ENCODE measurements at places on chromosomes 2 and 18.

DNA sequence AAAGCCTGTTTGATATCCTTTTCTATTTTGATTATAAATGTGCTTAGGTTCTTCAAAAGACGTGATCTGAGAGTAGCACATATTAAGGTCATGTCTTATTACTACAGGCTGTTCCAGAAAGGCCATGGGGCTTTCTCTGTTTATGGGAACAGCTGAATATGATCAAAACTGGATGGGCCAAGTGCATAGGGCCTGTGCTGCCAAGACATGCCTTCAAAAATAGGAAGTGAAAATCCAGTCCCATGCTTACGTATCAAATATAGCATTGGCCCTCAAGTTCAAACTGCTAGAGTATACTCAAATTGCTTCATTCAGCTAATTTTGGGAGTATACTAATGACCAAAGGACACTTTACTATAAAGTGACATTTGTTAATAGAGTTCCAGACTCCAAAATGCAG is 24.1 kb downstream of the SLC25A52 start:
- DNase-seq: no peak

- no peak for DNase-seq
Observed at GRCh38 chr18:37395631-37396030, 170.0 kb downstream of the CELF4 start.

- no peak for DNase-seq
Observed at GRCh38 chr2:191797500-191797899, 49.4 kb downstream of the CAVIN2 start.

DNA sequence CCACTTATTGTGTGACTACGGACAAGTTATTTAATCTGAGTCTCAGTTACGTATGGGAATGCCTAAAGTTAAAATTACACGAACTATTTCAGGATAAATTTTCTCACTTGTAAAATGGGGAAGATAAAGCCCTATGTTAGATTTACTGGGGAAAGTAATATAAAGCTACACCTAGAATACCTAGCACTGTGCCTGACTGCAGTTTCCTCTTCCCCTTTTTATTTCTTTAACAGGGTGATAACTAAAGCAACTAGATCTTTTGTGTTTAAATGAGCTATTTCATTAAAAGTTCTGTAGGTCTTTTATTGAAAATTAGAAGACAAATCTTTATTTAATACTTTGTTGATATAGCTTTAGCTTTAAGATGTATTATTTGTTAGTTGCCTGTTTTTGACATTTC is 5.0 kb downstream of the B3GNT2 start:
- no peak for DNase-seq

DNA sequence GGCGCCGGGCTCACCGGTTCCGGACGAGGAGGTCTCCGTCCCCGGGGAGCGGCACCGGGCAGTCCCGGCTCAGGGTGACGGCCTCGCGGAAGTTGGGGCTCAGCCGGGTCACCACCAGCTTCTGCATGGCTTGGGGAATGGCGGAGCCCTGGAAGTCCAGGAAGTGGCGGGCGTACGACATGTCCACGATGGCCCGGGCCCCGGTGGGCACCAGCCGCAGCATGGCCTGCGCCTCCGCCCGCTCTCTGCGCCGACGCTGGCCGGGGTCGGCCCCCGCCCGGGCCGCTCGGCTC is 157 bp downstream of the PTGR3 start:
- DNase-seq: no peak

GRCh38 chr2:216690853-216691741 is 4.3 kb downstream of the IGFBP5 start:
- DNase-seq: peak; percentile 62

DNA sequence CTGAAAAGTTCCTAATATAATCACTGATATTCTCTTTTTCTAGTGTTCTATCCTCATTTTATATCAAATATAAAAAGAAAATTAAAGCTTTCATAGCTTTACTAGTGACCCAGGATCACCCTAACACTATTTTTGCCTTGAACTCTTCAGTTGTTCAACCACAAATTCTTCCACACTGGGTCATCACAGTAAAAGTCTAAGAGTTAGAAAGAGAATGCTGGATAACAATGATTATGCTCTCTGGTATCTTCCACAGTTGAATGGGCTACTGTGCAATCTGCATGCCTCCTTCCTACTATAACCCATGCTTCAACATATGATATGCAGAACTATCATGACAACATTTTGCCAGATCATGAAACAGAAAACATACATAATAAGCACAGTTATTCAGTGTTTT is 32.3 kb downstream of the CHN1 start:
- DNase-seq: no peak

DNA sequence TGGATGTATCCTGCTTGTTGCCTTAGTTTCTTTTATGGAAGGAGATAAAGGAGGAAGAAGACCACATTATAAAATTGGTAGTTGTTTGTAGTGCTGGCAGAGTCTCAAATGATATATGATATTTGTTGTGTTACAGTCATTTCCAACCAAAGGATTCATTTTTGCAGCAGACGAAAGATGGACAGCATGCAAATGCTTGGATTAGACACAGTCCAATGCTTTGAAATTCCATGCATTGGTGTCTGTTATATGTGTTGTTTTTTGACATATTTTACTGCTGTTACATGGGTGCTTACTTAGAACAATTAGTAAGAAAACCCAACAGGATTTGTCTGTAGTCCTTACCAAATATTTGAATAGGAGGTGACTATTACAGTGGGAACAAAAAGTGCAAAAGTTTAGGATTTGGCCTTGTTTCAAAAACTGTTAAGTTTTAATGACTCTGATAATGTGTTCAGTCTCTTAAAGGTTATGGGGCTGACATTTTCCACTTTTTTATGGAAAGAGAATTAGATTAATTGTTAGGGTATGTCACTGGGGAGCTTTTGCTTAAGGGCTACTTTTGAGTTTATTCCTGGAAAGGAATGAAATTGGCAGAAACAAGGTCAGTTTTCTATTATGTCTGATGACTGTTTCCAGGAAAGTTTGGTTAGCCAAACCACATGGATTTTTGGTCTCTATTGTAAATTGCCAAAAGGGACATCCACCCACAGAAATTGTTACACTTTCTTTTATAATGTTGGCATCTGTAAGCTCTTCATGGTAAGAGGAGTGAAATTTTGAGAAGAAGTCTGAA is 229.4 kb upstream of the MMADHC start:
- no peak for DNase-seq

DNA sequence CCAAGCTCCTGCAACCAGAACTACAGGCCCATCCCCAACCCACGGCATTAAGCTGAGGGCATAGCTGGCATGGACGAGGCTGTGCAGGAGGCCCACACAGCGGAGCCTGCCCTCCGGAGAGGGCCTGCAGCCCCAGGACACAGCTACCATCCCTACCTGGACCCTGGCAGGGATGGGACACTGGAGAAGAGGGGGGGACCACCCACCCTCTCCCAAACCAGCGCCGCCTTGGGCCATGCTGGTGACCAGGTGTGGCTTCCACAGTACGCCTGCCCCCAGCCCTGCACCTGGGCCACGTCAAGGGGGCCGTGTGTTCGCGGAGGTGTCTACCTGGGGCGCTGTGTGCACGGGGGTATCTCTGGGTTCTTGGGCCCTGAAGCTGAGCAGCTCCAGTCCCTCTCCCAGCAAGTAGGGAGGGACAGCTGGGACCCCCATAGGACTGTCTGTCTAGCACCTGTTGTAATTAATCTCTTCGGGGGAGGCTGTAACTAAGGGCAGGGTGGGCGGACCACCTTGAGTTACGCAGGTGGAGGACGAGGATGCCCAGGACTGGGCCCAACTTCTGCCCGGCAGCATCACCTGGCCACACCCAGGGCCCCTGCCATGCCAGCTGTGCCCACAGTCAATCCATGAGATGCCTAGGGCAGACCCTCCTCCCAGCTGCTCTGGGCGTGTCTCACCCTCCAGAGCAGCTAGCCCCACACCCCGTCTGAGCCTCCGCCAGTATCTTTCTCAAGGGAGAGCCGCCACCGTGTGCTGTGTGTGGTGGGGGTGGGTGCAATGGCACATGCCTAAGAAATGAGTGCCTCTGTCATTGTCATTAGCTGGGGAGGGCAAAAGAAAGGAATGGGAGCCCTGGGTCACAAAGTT is 18.3 kb downstream of the HS6ST1 start:
- DNase-seq: peak; percentile 60

DNA sequence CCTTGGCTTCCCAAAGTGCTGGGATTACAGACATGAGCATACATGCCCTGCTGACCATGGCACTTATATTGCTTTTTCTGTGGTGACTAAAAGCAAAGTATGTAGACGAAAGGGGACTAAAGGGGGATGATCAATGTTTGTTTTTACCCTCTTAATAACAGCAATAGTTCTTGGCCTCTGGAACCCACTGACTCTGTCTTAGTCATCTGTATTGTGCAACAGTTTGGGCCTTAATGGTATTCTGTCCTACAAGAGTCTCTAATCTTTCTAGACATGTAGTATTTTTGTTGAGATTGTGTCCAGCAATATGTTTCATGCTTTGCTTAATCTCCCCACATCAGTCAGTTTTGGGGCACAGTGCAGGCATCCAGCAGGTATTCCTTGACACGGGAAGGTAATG is 359.9 kb upstream of the FANCL start:
- no peak for DNase-seq

GRCh38 chr2:42566837-42567321 is 1.6 kb upstream of the MTA3 start:
- no peak for DNase-seq

- DNase-seq: no peak
Observed at GRCh38 chr2:212936572-212936971, 214.8 kb downstream of the IKZF2 start.

- no peak for DNase-seq
Observed at GRCh38 chr18:74197705-74198341, 49.5 kb downstream of the TIMM21 start.

DNA sequence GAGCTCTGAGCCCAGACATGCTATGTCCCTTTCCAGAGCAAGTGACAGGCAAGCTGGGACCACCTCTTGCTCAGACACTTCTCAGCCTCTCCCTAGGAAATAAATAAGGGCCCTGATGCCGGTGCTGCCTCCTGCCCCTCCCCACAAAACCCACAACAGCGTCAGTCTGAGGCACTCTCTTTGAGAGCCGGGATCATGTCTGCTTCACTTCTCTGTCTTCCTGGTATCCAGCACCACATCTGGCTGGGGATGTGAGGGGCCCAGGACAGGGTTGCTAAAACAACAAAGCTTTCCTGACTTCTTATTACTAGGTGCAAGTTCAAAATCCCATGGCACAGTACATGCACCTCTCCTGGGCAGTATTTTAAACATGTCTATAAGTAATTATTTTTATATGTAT is 103.9 kb upstream of the GLI2 start:
- no peak for DNase-seq

DNA sequence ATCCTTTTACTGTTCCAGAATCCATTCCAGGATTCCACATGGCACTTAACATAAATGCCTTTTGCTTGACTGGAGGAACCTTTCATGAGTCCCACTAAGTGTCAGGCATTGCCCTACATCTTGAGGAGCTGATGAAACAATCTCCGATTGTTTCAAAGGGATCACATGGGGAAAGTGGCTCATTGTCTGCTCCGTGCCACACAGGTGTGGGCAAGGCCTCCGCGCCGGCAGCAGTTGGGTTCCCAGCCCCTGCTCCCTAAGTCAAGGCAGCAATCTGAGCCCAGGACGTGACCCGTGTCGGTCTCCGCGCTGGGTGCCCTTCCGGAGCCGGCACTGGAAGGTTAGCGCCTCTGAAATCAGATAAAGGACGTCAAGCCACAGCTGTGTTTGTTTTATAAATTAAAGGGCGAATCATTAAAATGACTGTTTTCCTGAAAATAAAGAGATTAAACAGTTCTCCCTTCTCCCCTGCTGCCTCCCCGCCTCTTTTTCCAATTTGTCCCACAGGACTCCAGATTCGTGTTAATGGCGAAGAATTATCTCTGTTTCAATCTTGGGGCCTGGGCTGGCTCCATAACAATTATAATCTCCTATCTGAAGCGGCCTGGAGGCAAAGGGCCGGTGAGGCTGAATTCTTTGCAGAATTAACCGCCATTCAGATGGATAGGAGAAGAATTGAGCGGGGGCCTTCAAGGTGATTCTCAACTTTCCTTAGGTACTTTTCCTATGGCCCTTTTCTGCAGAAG is 84.3 kb upstream of the FZD7 start:
- no peak for DNase-seq

GRCh38 chr2:19355416-19355821 is 3.0 kb downstream of the OSR1 start:
- DNase-seq: no peak

- DNase-seq: no peak
Observed at GRCh38 chr2:2646433-2647051, 315.5 kb upstream of the MYT1L start.

DNA sequence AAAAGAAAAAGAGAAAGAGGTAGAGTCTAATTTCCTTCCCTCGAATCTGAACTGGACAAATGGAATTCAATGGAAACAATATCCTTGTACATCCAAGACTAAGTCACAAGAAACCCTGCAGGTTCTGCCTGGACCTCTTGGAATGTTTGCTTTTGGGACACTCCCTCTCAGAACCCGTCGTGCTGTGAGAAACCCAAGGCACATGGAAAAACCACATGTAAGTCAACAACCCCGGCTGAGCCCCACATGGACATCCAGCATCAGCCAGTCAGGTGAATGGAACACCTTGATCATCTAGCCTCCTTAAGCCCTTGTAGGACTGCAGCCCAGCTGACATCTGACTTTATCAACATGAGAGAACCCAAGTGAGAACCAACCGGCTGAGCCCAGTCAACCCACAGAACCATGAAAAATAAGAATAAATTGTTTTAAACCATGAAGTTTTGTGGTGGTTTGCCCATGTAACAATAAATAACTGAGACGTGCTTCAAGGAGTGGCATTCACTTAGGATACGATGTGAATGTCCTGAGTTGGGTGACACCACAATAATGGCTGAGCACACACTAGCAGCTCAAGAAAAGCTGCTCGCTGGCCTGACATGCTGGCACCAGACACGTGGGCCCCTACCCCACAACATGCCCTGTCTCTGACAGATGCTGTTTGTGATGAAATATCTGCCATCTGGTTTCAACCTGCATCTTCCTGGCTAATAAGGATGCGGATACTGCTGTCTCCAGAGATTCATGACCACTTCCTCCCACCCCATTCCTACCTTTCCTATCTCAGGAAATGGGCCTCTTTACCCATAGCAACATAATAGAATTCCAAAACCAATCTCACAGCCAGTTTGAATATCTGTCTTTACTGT is 28.8 kb downstream of the PKDCC start:
- no peak for DNase-seq

DNA sequence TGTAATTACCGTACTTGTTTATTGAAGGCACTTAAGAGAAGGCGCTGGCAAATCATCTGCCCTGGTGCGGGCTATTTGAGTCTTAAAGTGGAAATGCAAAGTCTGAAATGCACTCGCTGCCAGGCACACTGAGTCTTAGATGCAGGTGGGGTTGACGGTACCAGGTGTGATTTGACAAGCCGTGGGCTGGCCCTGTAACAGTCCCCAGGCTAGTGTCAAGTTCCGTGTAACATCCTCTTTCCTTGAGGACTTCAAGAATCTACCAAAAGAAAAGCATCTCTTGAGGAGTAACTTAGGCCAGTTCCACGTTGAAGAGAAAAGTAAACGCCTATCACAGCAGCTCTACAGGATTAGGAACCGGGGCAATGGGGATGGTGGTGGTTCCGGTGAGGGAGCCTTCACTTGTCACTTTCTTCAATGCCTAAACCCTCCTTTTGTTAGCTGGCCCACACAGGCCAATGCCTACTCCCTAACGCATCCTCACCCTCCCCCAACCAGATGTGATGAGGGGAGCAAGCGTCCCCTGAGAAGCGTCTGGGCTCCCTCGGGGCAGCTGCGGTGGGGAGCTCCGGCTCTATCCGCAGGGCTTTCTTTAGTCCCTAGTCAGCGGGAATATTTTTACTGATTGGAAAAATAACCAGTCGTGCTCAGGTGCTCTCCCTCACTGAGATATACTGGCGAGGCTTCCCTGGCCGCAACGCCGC is 1.5 kb upstream of the UGP2 start:
- no peak for DNase-seq

GRCh38 chr18:7896805-7897518 is 329.8 kb downstream of the PTPRM start:
- no peak for DNase-seq
